Right ventricle myocardium superior (tissue), 1 donor: ENCODE measurements at places on chromosomes 4 and X.

- no peak for DNase-seq
These were observed 22.4 kb upstream of the HPSE start for GRCh38 chr4:83356899-83357661.

DNA sequence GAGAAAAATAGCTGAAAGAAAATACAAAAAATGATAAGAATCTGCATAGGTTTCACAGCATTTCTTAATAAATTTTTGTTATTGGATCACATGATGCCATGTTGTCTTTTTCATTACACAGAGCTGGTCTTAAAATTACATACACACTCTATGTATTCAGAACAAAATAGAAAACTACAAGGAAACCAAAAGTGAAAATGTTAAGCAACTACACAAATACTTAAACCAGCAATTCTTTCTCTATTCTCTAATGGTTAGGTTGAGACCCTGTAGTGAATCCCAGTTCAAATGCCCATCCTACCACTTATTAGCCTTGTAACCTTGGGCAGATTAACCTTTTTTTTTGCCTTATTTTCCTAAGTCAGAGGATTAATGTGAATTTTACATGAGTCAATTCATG, 2311.2 kb downstream of the PCDH7 start:
- no peak for DNase-seq

- no peak for DNase-seq
These were observed 40.9 kb upstream of the CPLX1 start for GRCh38 chr4:866761-867390.

DNA sequence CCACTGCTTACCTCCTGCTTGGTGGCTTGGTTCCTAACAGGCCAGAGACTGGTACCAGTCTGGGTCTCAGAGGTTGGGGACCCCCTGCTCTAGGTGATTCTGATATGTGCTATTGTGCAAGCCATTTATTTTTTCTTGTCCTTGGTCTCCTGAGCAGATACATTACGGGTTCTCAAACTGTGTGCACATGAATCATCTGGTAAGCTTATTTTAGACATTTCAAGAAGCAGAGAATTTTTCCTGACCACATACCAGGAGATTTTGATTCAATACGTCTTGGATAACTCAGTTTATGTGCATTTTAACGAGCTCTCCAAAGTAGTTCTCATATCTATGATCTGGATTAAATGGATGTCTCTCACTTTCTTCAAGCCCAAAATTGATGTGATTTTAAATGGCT, 77.2 kb downstream of the FHIP1A start:
- DNase-seq: no peak

DNA sequence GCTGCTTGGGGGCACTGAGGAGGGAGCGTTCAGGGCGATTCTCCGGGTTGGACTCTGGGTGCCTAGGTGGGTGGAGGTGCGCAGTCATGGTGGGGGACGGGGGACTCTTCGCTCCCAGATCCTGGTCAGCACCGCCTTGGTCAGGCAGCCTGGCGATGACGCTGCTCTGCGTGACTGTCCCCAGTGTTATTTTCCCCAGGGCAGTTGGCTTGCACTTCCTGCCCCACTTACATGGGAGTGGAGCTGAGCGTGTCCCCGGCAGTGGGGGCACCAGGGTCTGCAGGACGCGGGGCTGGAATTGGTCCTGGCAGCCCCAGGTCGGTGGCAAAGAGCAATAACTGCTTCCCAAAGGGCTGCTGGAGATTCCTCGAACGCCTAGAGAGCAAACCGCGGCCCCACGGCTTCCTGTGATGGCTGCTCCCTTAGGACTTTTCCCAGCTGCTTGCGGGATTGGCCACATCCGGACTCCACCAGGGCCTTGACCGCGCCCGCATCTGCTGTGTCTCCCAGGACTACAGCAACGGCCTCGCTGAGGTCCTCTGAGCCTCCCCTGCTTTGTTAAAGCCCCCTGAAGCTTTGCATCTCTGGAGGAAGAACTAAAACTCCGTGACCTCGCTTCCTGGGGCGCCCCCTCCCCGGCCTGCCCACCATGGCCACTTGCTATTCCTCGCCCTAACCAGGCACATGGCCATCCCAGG, 35.3 kb upstream of the GPR78 start:
- no peak for DNase-seq

DNA sequence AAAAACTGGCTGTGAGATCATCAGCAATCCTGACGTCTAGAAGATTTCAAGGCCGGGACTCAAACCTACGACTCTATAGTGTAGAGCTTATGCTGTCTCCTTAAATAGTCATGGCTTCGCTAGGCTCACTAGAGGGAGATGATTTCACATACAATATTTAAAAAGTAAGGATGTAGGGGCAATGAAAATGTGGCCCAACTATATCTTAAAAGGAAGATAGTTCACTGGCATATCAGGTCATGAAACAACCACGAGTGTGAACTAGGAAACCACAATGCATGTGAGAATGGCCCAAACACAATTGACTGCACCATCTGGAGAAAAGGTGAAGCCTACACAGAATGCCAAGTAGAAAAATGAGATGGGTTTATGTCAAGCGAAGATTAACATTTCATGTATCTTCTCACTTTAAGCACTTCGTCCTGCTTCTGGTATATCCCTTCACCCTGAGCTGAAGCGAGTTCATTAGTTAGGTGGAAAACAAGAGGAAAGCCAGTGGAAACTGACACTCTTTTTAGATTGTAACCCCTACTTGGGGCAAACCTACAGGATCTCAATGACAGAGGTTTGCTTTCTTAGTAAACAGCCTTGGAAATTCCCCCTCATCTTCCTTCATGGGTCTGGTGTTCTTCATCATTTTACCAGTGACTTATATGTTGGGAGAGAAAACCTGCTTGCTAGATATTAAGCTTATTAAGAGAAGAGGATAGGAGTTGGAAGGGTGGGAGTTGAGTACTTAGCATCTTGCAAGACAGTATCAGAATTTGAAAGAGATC, 17.4 kb downstream of the FAM9C start:
- no peak for DNase-seq

GRCh38 chr4:85610450-85610849, 135.5 kb downstream of the ARHGAP24 start:
- no peak for DNase-seq

- DNase-seq: no peak
These were observed 120.8 kb downstream of the SH2D1A start for GRCh38 chrX:124467202-124467601.

GRCh38 chr4:39042366-39042765, 10.2 kb upstream of the TMEM156 start:
- DNase-seq: no peak

DNA sequence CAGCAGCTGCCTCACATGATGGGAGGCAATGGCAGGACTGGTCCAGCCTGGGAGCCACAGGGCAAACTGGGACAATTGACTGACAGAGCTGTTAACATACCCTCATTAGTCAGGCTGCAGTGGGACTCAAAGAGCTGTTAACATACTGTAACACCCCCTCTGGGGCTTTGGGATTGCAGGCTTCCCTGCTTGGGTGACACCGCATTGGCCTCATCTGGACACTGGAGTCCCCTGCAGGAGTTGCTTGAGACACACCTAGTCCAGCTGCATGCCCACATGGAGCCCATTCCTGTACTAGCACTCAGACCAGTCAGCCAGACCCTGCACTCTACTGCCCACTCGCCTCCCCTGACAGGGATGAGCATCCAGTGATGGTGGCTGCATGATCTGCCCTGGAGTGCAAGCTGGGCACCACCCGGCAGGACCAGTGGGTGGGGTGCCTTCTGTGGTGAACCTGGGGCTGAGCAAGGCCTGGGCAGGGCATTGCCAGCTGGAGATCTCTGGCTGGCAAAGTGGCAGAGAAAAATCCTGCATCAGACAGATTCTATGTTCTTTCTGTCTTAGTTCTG, 138.8 kb downstream of the DTHD1 start:
- peak; percentile 33 for DNase-seq

GRCh38 chr4:109728385-109728784, 1.5 kb downstream of the PLA2G12A start:
- no peak for DNase-seq

- DNase-seq: no peak
These were observed 1.7 kb downstream of the CD38 start for GRCh38 chr4:15779809-15780208.

- DNase-seq: no peak
These were observed 64.7 kb downstream of the NBDY start for GRCh38 chrX:56793521-56794320.

GRCh38 chrX:38400389-38400910, 48.0 kb downstream of the OTC start:
- DNase-seq: no peak

GRCh38 chr4:94636004-94636403, 121.8 kb upstream of the BMPR1B start:
- DNase-seq: no peak

- no peak for DNase-seq
These were observed 48.0 kb upstream of the TRIM2 start for GRCh38 chr4:153156263-153156662.

- peak; percentile 77 for DNase-seq
These were observed 58.0 kb upstream of the DDX3X start for GRCh38 chrX:41275661-41276609.

DNA sequence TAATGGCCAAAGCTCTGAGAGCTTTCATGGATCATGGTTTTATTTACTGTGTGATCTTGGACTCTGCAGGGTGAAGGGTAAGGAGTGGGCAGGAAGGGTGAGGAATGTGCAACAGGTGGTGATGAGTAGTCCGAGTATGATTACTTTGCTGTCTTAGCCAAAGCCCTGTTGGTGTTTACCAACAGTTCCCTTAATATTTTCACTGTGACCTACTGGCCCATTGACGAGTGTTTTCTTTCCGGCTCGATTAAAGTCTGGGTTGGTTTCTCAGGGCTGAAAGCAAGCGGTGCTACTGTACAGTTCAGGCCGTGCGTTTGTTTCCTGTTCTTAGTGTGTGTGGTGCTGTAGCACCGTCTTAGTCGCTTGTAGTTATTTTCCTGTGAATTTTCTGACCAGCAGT, 2.6 kb downstream of the ARHGAP24 start:
- DNase-seq: no peak

DNA sequence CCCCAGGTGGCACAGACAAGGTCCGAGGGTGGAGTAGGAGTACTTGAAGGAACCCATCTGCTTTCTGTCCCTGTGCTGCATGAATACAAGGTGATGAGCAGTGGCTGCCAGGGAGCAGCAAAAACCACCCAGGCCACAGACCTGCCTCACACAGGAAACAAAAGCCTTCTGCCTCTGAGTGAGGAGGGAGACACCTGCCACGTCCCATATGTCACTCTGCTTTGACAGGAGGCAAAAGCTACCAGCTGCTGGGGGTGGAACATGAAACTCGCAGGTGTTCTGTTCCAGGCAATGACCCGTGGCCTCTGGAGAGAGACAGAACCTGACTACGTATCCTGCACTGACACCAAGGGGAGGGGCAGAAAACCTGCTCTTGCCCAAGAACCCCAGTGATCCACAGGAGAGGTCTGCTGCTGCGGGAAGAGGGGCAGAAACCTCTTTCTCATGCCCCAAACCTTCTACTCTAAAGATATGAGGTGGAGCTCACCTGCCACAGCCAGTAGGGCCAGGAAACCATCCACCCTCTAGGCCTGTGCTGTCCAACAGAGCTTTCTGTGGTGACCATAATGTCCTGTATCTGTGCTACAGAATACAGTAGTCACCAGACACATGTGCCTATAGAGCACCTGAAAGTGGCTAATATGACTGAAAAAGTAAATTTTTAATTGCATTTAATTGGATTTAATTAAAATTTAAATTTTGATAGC, 172.9 kb downstream of the PRDM5 start:
- DNase-seq: no peak

- DNase-seq: no peak
These were observed 165.8 kb downstream of the ATOH1 start for GRCh38 chr4:93994175-93994994.

DNA sequence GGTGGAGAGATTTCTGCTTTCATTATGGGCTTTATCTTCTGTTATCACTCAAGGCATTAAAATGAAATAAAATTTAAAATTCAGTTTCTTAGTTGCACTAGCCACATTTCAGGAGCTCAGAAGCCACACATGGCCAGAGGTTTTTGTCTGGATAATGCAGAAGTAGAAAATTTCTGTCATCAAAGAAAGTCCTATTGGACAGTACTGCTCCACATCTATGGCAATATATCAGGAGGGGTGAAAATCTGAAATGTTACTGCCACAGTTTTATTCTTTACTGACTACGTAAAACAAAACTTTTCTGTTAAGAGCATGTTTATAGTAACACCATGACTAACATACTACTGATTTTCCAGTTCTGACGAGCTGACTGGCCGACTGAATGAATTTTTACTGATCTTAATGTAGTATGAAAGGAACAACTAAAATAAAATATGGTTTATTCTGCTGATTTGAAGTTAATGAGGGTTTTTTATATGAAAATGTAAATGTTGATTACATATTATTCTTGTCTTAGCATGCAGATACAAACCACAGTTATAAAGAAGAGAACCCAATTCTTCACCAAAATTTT, 264.0 kb upstream of the HAND2 start:
- no peak for DNase-seq

DNA sequence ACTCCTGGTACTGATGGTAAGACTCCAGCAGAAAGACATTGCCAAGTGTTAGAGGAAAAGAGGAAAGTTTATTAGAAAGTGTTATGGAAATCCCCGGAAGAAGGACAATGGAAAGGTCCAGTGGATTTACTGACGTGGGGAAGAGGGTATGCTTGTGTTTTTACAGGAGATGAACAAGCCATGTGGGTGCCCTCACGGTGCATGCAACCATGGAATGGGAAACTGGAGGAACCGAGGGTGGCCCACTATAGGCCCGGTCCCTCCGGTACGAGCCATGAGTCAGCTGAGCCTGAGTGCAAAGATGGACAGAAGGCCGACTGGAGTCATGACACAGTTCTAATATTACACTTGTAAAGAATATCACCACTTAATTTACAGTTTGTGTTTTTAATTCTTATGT, 123.3 kb upstream of the ZCCHC13 start:
- DNase-seq: no peak

- DNase-seq: peak; percentile 32
These were observed 19.7 kb downstream of the HTRA3 start for GRCh38 chr4:8289151-8289750.

GRCh38 chr4:185307136-185307950, 88.4 kb downstream of the LRP2BP start:
- DNase-seq: no peak

DNA sequence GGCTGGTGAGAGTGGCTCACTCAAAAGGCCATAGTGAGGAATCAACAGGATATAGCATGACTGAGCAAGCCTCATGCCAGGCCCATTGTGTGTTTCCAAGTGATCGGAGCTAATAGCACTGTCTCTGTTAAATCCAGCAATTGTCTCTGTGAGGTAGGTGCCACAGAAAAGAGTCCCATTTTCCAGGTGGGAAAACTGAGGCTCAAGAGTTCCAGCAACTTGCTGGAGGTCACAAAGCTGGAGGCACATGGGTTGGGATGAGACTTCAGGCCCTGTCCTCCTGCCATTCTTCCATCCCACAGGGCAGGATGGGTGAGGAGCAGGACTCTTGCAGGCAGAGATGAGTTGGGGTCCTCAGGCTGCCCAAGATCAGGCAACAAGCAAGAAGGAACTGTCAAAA, 1.1 kb upstream of the CYTL1 start:
- no peak for DNase-seq

DNA sequence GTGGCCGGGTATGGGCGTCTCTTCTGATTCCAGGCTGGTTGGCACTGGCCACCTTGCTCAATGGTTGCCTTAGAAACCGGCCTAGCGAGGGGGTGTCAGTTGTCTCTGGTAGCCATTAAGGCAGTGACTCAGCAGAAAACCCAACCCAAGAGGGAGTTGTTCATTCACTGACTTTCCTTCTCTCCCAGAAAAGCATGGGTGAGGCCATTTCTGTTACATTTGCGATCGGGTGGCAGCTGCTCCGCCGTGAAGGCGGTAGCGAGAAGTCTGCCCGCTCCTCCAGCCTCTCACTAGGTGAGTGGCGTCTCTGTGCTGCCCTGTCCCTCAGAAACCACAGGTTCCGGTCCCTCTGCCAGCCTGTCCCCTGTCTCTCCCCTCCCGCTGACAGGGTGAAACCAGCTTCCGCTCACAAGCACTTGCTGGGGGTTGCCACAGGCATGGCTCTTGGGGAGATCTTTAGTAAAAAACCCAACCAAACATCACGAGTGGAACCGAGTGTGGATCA, 17.4 kb downstream of the IRAK1 start:
- DNase-seq: peak; percentile 55
